ENCODE measurements at places on chromosomes 1 and 21.
A peak's percentile ranks its signal among the peaks of the same experiment; 100 is the strongest.

DNA sequence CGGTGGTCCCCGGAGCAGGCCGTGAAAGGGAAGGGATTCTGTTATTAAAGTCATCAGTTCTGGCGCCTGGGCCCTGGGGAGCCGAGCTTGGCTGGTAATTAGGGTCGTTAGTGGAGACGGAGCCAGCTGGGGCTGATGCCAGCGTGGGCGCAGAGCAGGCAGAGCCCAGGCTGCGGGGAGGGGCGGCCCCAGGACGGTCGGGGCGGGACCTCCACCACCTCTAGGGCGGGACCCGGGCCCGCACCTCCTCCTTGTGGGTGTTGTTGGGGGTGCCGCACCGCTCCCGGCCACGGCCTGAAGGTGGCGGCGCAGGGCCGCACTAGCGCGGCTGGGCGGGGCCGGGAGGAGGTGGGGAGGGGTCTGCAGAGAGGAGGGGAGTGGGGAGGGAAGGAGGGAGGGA is 470.6 kb downstream of the PTPRU start:
- no peak for DNase-seq

- no peak for DNase-seq
Observed at GRCh38 chr1:5769760-5770159, 222.5 kb downstream of the NPHP4 start.

DNA sequence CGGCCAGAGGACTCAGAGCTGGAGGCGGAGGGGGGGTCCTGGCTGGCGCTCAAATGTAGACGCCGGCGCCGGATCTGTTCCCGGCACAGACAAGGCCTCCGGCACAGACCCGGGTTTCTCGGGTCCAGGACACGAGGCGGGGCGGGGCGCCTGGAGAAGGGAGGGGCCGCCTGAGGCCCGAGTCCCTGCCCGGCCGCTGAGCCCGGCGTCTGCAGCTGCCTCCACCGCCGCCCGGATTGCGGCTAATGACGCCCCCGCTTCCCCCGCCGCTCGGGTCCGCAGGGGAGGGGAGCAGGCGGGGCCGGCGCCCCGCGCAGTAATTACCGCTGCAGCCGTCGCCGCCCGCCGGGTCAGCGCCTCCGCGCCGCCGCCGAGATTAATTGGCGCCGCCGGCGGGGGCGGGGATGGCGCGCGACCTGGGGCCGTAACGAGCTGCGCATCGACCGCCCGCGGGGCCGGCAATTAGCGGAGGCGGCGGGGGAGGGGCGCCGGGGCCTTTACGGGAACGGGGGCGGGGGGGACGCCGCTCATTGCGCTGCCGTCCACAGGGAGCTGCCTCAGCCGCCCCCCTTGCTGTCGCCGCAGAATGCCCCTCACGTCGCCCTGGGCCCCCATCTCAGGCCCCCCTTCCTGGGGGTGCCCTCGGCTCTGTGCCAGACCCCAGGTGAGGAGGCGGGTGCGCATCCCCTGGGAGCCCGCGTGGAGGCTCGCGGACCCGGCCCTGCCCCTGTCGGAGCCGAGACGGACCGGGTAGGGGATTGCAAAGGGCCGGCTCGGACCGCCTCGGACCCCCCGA is 17.3 kb downstream of the NOC2L start:
- DNase-seq: no peak

DNA sequence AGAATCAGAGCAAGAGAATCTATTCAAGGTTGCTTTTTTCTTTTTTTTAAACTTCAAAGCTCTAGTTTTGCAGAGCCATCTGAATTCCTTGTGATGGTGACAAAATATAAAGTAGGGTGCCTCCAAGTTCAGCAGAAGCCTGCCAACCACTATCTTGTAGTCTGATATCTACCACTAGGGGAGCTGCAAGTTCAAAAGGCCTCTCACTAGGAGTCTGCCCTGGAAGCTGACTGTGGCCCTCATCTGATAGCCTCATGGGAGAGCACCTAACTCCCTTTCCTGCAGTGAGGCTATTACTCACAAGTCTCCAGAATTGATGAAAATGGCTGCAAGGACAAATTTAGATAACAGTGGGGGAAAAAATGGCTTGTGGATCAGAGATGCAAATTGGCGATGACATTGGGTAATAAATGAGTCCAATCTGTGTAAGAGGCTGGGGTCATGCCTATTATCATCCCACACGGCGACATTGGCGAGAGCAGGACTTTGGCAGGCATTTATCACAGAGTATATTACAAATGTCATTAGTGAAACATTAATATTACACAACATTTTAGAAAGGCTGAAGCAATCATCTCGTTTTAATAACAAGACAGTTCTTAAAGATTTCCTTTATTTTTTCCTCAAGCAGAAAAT is 10.7 kb upstream of the ZP4 start:
- no peak for DNase-seq

- peak; percentile 8 for DNase-seq
Observed at GRCh38 chr1:169604781-169605560, 18.7 kb upstream of the F5 start.

DNA sequence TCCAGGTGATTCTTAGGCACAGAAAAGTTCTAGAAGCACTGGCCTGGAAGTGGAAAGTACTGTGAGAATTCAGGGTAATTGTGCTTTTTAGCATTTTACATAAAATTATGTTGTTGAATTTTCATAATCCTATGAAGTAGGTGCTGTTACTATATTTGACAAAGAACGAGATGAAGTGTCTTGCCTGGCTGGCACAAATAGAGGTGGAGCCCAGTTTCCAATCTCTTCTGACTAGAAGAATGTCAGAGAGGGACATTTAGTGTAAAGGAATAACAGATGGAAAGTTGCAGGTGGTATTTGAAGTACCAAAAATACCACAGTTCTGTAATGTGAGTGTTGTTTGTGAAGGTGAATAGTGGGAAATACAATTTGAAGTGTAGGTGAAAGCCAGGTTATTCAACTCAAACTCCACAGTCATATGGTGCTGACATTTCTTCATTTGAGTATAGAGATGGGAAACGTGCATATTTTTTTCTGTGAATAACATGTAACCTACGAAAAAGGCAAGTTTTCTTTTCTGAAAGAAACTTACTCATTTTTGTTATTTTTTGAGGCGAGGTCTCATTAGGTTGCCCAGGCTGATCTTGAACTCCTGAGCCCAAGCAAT is 3.5 kb upstream of the TMCO2 start:
- DNase-seq: no peak

DNA sequence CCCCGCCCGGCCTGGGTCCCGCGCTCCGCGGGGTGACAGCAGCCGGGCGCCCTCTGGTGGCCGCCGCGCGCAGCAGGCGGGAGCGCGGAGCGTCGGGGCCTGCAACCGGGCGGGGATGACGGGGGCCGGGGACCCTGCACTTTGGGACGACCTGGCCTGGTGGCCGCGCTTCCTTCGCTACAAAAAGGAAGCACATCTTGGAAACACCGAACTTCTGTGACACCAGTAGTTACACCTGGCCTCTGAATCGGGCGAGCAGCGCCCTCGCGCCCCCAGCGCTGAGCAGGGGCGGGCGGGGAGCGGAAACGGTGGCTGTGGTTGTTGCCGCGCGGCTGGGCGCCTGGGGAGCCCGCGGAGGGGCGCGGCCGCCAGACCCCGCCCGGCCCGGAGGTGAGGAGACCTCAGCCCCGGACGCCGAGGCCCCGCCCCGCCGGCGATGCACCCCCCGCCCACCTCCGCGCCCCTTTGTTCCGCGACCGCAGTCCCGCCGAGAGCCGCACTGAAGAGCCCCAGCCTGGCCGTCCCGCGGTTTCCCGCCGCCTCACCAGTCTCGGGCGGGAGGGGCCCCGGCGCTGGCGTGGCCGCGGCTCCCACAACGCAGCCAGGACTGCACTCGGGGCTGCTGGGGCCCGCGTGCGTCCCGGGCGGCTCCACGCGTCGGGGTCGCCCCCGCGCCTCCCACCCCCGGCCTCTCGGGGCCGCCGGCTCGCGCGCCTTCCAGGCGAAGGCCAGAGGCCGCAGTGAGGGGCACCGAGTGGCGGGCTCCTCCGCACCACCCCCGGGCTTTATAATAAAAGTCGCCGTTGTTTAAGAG is 59.3 kb downstream of the H3-3A start:
- DNase-seq: peak; percentile 36
